ENCODE measurements at places on chromosomes 3 and 15.

DNA sequence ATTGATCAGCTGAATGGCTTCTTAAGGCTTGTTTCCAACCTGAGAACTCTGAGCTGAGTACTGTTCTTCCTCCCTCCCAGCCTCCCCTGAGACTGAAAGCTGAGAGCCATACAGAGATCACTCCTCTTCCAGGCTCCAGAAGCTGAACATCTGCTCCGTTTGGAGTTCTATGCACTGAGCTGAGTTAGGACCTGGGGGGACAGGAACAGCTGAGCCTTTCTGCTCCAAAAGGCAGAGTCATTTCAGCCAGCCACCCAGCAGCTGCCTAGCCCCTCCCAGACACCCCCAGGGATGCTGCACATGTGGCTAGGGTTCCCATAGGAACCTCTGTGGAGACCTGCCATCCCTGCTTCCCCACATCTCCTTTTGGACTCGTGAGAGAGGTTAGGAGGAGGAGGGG, 64.2 kb upstream of the GLCE start:
- no peak for DNase-seq

- DNase-seq: no peak
These were observed 28.6 kb downstream of the ABTB1 start for GRCh38 chr3:127701280-127701911.

- DNase-seq: no peak
These were observed 1.6 kb downstream of the GNB4 start for GRCh38 chr3:179449636-179450035.

GRCh38 chr3:127622772-127623576, 6.0 kb upstream of the PODXL2 start:
- DNase-seq: no peak

- no peak for DNase-seq
These were observed 316.2 kb upstream of the CTDSPL start for GRCh38 chr3:37545479-37545878.

GRCh38 chr3:172137287-172138192, 98.2 kb downstream of the FNDC3B start:
- no peak for DNase-seq

- DNase-seq: no peak
These were observed 36.4 kb downstream of the APH1B start for GRCh38 chr15:63313825-63314224.

GRCh38 chr3:66638717-66639116, 137.9 kb upstream of the LRIG1 start:
- DNase-seq: no peak

DNA sequence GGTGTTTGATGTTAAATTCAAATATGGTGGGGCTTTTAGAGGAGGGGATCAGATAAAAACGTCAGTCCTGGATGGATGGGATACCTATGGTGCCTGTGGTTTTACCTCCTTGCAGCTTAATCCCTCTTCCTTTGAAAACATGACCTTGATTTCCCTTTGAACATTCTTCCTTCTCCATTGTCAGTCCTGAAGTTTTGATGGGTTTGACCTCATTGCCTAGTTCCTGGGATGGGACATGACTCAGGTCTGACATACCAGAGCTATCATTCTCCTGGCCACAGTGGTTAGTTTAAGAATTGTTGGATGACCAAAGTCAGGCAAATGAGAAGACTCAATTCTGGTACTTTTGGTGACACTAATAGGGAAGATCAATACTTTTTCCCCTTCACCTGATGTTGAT, 87.2 kb downstream of the PRICKLE2 start:
- DNase-seq: no peak

GRCh38 chr3:111333642-111334041, 208.4 kb upstream of the CD96 start:
- no peak for DNase-seq

- no peak for DNase-seq
These were observed 83.5 kb upstream of the NAALADL2 start for GRCh38 chr3:174775603-174776002.

GRCh38 chr3:123083383-123084124, 16.7 kb downstream of the PDIA5 start:
- no peak for DNase-seq

DNA sequence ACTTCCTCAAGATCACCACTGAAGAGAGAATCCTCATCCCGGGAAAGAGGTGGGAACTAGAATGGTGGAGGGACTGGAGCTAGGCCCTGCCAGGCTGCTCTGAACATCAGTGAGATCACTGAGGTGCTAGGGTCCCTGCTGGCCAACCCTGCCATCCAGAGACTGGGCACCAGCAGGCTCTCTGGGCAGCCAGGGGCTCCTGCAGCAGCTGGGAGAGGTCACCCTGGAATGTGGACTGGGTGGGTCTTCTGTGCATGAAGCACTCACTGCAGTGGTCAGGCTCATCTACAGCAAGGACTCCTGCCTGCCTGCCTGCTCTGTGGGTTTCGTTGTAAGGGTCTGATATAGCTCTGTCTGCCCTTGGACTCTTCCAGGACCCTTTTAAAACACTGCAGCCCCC, 24.9 kb downstream of the ALS2CL start:
- DNase-seq: no peak

GRCh38 chr3:112320691-112321090, 12.3 kb upstream of the CD200 start:
- DNase-seq: no peak

DNA sequence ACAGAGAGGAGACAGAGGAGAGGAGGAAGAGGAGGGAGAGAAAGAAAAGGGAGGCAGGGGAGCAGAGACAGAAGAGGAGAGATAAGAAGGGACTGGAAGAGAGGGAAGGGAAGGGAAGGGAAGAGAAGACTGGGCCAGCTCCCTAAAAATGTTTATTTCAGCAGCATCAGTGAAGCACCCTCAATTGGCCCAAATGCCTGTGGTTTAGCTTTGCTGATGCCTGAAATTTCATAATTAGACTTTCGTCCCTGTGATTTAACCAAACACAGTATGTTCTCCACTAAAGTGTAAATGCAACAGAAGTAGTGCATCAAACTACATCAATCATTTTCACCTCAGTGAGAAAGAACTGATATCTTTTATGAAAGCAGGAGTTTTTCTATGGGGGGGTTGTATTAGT, 55.9 kb downstream of the NOX5 start:
- no peak for DNase-seq
